ENCODE measurements at places on chromosomes 13 and 19. TPM values are rescaled to one million over a fixed set of nuclear protein-coding genes. Genes with fewer than 3 reads are reported as not detected.

DNA sequence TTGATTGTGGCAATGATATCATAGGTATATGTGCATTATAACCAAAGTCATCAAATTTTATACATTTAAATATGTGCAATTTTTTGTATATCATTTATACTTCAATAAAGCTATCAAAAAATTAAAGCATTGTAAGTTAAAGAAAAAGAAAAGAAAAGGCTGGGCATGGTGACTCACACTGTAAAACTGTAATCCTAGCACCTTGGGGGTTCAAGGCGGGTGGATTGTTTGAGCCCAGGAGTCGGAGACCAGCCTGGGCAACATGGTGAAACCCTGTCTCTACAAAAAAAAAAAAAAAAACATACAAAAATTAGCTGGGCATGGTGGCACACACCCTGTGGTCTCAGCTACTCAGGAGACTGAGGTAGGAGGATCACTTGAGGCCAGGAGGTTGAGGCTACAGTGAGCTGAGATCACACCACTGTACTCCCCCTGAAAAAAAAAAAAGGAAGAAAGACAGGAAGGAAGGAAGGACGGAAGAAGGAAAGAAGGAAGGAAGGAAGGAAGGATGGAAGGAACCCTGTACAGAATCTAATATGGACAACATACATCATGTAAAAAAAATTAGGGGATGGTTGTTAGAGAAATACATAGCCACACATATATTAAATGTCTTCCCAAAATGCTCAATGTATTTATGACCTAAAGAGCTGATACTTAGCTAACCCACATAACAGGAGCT is 21.7 kb upstream of the SLC25A30 start:
- no peaks in the 10 kb centered on the region for H3K27me3 ChIP-seq
- peaks cover 21% of the 10 kb centered on the region for H3K4me1 ChIP-seq
- H3K36me3 ChIP-seq, result no peaks in the 10 kb centered on the region
- H3K27ac ChIP-seq, result no peak overlapping the region
- H3K4me3 ChIP-seq, result no peak overlapping the region

DNA sequence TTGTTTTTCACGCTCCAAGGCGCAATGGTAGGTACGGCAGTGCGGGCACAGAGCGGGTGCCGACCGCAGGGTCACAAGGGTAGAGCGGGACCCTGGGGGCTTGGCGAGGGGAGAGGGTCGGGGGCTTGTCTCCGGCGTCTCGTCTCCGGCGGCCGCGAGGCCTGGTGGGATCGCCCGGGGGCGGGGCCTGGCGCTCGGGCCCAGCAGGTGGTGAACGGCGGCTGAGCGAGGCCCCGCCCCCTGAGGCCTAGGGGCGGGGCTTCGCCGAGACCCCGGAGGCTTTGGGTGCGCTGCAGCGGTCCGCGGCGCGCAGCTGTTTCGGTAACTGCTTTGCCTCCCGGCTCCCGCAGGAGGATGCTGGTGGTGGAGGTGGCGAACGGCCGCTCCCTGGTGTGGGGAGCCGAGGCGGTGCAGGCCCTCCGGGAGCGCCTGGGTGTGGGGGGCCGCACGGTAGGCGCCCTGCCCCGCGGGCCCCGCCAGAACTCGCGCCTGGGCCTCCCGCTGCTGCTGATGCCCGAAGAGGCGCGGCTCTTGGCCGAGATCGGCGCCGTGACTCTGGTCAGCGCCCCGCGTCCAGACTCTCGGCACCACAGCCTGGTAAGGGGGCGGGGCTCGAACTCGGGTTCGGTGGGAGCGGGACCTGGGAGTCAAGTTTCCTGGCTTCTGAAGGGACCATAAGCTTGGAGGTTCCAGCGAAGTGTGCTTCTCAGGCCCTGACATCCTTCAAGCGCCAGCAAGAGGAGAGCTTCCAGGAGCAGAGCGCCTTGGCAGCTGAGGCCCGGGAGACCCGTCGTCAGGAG is at the start of gene TSEN34:
TSS of gene TSEN34 (plus strand) at position 298 of the 800 bp plus-strand sequence. CDS start at position 355, 57 bp downstream.
- peaks cover 22% of the 10 kb centered on the region for H3K4me1 ChIP-seq
- peak; percentile 97 for DNase-seq

GRCh38 chr13:36872621-36873020 is 47.4 kb downstream of the SMAD9 start:
- no peaks in the 10 kb centered on the region for H3K36me3 ChIP-seq
- H3K4me3 ChIP-seq, result no peak overlapping the region
- no peak overlapping the region for H3K27ac ChIP-seq

DNA sequence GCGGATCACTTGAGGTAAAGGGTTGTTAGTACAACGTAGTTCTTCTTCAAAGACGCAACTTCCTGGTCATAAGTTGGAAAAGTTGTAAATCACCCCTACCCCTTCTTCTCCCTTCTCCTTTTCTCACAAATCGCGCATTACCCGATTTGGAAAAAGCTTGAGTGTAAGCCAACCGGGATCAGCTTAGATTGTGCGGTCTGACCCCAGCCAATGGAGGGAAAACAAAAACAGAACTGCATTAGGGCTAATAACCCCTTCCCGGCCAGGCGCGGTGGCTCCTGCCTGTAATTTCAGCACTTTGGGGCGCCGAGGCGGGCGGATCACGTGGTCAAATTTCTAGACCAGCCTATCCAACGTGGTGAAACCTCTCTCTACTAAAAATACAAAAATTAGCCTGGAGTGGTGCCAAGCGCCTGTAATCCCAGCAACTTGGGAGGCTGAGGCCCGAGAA is 806 bp downstream of the ZNF90 start:
- peak overlapping the region; percentile 96 for H3K4me3 ChIP-seq
- H3K4me1 ChIP-seq, result peaks cover 17% of the 10 kb centered on the region
- peaks cover 45% of the 10 kb centered on the region for H3K36me3 ChIP-seq
- peak; percentile 45 for DNase-seq
- peak overlapping the region; percentile 87 for H3K27ac ChIP-seq
- H3K27me3 ChIP-seq, result no peaks in the 10 kb centered on the region

DNA sequence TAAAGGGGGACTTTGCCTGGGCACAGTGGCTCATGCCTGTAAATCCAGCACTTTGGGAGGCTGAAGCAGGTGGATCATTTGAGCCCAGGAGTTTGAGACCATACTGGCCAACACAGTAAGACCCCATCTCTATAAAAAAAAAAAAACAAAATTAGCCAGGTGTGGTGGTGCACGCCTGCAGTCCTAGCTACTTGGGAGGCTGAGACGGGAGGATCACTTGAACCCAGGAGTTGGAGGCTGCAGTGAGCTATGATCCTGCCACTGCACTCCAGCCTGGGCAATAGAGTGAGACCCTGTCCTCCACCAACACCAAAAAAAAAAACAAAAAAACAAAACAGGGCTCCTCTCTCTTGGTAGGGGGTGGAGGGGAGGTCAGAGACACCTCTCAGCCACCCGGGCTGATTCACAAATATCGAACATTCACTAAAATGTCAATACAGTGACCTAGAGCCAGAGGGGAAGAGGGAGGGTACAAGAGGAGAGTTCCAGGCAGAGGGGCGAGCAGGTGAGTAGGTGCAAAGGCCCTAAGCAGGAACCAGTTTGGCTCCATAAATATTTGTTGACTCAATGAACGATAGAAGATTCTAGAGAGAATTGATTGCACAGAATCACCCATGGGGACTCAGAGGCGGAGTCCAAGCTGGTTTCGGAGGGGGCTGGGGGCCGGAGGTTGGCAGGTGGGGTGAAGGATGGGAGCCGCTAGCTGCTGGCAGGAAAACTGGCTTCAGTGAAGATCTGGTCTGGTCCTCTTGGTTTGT is 1.0 kb upstream of the CREB3L3 start:
- H3K4me1 ChIP-seq, result peaks cover 10% of the 10 kb centered on the region
- peaks cover 21% of the 10 kb centered on the region for H3K27me3 ChIP-seq
- H3K4me3 ChIP-seq, result no peak overlapping the region

DNA sequence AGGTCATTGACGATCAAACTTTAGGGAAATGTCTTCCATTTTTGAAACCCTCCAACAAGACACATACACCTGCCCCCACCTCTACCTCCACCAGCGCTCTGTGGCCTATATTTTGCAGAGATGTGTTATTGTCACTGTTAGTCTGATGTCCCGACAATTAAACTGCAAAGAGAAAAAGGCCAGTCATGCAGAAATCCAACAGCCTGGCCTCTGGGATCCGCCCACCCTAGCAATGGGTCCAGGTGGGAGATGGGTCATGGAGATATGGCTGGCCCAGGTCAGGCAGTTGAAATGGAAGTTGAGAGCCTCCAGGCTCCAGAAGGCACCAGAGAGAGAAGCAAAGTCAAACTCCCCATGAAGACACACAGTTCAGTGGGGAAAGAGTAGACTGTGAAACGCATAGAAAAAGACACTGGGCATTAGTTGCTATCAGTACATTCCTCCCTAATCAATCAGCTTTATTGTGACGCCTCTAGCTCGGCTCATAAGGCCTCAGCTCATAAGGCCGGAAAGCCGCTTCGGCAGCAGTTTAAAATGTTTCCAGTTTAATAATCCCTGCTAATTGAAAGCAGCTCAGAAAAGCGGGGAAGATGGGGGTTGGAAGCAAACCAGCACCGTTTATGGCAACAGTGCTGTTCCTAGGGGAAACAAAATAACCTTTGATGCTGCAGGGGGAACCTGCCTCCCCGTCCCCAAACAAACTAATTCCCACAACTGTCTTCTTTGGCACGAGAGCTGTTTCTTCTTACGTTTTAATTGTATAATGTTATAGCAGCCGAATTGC is 239.7 kb upstream of the ZNF507 start:
- H3K27ac ChIP-seq, result no peak overlapping the region
- no peaks in the 10 kb centered on the region for H3K27me3 ChIP-seq
- H3K36me3 ChIP-seq, result no peaks in the 10 kb centered on the region
- no peaks in the 10 kb centered on the region for H3K4me1 ChIP-seq
- H3K4me3 ChIP-seq, result no peak overlapping the region
- DNase-seq, result no peak

DNA sequence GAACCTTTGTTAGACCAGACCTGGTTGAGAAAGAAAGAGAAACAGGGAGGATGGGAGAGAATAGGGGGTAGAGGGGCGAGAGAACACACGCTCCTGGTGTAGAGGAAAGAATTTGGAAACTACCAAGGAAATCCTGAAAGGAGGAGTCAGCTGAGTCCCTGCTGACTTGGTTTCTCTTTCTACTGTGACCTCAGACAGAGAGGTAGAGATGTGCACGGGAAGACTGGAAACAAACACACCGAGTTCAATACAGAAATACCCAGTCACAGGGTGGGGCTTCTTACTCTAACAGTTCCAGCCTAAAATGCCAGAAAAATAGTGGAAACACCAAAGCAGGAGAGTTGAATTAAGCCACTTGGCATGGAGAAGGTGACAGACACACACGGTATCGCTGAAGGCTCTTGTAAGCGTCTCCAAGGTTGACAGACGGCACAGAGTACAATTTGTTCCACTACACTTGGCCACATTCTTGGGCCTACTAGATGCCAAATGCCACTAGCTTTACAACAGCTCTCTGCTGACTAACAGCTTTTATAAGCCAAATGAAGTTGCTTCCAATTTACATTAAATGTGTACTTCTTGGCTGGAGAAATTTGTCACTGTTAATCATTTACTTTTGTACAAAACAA is 28.1 kb downstream of the LATS2 start:
- no peaks in the 10 kb centered on the region for H3K27me3 ChIP-seq
- H3K4me1 ChIP-seq, result peaks cover 5% of the 10 kb centered on the region

- peaks cover 74% of the 10 kb centered on the region for H3K36me3 ChIP-seq
- DNase-seq, result no peak
- H3K27me3 ChIP-seq, result no peaks in the 10 kb centered on the region
- no peak overlapping the region for H3K4me3 ChIP-seq
- H3K27ac ChIP-seq, result no peak overlapping the region
- peaks cover 7% of the 10 kb centered on the region for H3K4me1 ChIP-seq
These were observed 2.5 kb downstream of the ZNF426 start for GRCh38 chr19:9535934-9536333.

- H3K27ac ChIP-seq, result no peak overlapping the region
- no peak for DNase-seq
- H3K27me3 ChIP-seq, result no peaks in the 10 kb centered on the region
- peaks cover 16% of the 10 kb centered on the region for H3K36me3 ChIP-seq
- no peak overlapping the region for H3K4me3 ChIP-seq
These were observed 6.8 kb downstream of the DCUN1D2 start for GRCh38 chr13:113483504-113484293.

DNA sequence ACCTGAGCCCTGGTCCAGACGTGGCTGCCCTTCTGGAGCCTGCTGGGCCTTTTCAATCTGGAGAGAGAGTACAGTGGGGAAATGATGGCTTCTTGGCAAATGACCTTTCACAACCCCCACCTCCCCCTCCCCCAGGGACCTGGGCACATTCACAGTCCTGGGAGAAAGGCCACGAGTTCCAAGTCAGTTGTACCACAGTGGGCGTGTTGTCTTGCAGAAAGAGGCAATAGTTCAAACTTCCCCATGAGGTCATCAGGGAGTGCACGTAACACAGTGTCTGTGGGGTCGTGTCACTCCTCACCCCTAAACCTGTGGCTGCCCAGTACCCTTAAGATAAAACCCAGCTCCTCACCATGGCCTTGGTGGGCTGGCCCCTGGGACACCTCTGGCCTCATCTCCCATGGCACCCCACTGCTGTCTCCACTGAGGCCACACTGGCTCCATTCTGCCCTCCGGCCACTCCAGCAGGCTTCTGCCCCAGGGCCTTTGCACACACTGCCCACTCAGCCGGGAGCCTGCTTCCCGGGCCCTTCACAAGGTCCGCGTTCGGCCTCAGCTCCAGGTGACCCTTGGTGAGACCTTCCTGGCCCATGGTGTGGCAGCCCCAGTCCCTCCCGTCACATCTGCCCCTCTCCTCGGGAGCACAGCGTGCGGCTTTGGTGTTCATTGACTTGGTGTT is 13.3 kb downstream of the PLIN4 start:
- H3K27ac ChIP-seq, result no peak overlapping the region
- no peaks in the 10 kb centered on the region for H3K27me3 ChIP-seq

DNA sequence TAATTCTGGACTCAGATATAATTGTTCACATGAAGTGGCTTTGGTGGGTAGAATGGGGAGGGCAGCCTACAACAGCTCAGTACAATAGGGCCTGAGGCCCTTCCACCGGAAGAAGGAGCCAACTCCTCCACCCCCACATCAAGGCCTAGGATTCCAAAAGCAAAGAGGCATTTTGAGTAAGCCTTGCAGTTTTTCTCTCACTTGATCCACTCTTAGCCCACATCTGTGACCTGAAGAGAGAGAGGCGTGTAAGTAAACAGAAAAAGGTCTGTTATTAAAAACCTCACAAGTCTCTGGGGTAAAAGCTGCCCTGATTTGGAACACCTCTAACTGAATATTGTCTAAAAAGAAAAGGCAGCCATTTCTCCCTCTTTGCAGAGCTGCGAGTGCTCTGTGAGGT is 214.1 kb upstream of the KL start:
- H3K27ac ChIP-seq, result no peak overlapping the region
- no peak for DNase-seq
- peaks cover 22% of the 10 kb centered on the region for H3K36me3 ChIP-seq
- H3K27me3 ChIP-seq, result no peaks in the 10 kb centered on the region

GRCh38 chr13:95660981-95661581 is 15.9 kb upstream of the DNAJC3 start:
- no peaks in the 10 kb centered on the region for H3K4me1 ChIP-seq
- no peak for DNase-seq
- peaks cover 31% of the 10 kb centered on the region for H3K27me3 ChIP-seq
- no peak overlapping the region for H3K27ac ChIP-seq
- H3K36me3 ChIP-seq, result no peaks in the 10 kb centered on the region

NALCN gene
- not detected for total RNA-seq

APOC4 gene
- total RNA-seq, result not detected

LYL1 gene
- total RNA-seq, result 3.7 TPM

SIGLEC10 gene
- total RNA-seq, result 0.96 TPM

SPPL2B gene
- total RNA-seq, result 90.6 TPM

SLC1A6 gene
- total RNA-seq, result not detected

ZSCAN4 gene
- total RNA-seq, result not detected

ANO8 gene
- 23.1 TPM for total RNA-seq

LILRA2 gene
- total RNA-seq, result not detected

ZNF780B gene
- 39.4 TPM for total RNA-seq
